ENCODE measurements at places on chromosomes 1 and 21. TPM values are rescaled to one million over a fixed set of nuclear protein-coding genes. Genes with fewer than 3 reads are reported as not detected.

CSDE1 gene
- total RNA-seq: 1,189 TPM

ARMH1 gene
- 0.59 TPM for total RNA-seq

TAS1R2 gene
- total RNA-seq: not detected

NCAM2 gene
- 56.1 TPM for total RNA-seq

DIO1 gene
- not detected for total RNA-seq

NR0B2 gene
- not detected for total RNA-seq
